ENCODE measurements at places on chromosomes 5 and 9.

- DNase-seq: no peak
Measured at GRCh38 chr5:140857177-140857986, 1.7 kb downstream of the PCDHA10 start.

GRCh38 chr5:126015235-126016181 is 407.7 kb upstream of the GRAMD2B start:
- peak; percentile 45 for DNase-seq

DNA sequence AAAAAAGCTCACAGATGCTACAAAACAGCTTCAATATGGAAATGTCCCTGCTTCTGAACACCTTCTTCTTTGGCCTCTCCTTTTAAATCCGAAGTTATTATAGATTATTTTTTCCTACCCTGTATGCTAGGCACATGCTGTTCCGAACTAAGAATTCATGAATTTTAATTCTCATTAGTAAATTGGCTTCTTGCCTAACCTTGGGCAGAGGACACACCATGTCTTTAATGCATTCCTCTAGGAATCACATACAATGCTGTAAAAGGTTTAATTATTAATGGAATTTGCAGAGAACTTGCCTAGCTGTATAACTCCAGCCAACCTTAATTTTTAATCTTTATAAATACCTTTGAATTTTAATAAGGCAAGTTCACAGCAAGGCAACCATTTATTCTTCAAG is 234.4 kb downstream of the NTRK2 start:
- no peak for DNase-seq

DNA sequence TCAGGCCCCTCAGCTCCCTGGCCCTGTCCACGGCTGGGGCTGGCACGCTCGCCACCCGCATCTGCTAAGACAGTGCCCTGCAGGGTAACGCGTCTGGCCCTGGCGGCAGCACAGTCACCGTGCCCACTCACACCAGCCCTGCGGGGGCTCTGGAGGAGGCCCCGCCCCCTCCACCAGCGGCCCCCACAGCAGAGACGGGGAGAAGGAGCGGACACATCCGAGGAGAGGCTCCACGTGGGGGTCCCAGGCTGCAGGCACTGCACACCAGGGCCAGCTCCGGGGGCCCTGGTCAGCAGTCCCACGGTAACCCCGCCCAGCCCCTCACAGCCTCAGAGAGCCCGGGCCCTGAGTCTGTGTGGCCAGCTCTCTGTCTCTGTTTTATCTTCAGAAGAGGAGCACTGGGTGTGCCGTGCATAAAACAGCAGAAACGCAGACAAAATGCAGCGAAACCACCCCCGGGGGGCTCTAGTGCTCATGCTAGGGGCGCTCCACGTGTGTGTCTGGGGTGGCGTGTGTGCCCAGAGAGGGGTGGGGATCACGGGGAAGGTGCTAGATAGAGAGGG is 47.5 kb upstream of the NRARP start:
- DNase-seq: no peak

GRCh38 chr9:89375191-89375760 is 57.0 kb downstream of the SECISBP2 start:
- DNase-seq: peak; percentile 4

- no peak for DNase-seq
Measured at GRCh38 chr5:165014439-165014838, 1509.0 kb downstream of the MAT2B start.

DNA sequence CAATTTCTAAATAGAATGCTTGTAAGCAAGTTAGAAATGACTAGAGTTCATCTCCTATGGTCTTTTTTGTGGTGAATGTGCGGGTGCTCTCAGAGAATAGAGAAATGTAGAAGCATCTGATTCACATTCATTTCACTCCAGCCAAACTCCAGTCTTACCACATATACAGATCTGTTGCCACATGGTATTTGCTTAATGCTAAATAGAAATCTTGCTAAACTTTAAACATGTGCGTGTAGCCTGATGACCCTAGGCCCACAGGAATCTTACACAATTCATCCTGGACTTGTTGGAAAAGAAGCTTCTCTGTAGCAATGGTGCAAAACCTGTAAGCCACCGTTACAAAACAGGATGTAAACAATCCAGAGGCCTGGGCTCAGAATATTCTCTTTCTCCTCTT is 135.2 kb downstream of the PCSK1 start:
- peak; percentile 96 for DNase-seq

GRCh38 chr9:117145811-117146490 is 268.9 kb downstream of the ASTN2 start:
- no peak for DNase-seq

DNA sequence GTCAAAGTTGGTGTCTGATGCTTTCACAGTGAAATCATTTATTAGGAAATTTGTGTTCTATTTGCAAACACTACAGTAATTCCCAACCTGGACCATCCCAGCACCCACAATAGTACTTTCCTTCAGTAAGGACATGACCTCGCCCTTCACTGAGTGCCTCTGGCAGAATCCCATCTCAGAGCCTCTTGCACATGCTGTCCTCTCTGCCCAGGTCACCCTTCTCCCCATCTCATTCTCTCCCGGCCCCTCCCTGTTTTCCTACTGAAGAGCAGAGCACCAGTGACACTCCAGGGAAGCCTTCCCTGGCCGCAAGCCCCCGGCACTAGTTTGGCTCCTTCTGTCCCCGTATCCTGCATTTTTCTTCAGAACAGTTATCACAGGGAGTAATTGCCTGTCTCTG is 220.4 kb downstream of the MAPKAP1 start:
- DNase-seq: no peak

- no peak for DNase-seq
Measured at GRCh38 chr5:14177634-14178033, 34.5 kb downstream of the TRIO start.

DNA sequence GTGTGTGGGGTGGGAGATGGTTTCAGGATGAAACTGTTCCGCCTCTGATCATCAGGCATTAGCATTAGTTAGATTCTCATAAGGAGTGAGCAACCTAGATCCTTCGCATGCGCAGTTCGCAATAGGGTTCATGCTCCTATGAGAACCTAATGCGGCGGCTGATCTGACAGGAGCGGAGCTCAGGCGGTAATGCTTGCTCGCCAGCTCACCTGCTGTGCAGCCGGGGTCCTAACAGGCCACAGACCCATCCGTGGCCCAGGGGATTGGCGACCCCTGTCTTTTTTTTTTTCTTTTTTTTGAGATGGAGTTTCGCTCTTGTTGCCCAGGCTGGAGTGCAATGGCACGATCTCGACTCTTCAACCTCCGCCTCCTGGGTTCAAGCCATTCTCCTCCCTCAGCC is 119.1 kb downstream of the KCNIP1 start:
- DNase-seq: no peak

- no peak for DNase-seq
Measured at GRCh38 chr9:79387101-79387835, 184.5 kb upstream of the TLE4 start.

- DNase-seq: no peak
Measured at GRCh38 chr5:121748686-121749085, 103.0 kb upstream of the FTMT start.

DNA sequence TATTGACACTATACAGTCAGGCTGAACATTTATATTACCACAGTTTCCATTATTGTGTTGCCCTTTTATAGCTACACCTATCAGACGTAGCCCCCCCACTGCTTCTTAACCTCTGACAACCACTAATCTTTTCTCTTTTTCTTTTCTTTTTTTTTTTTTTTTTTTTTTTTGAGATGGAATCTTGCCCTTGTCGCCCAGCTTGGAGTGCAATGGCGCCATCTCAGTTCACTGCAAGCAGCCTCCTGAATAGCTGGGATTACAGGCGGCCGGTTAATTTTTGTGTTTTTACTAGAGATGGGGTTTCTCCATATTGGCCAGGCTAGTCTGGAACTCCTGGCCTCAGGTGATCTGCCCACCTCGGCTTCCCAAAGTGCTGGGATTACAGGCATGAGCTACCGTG is 75.4 kb downstream of the UHRF2 start:
- DNase-seq: no peak

GRCh38 chr9:106897236-106897635 is 34.3 kb downstream of the ZNF462 start:
- DNase-seq: peak; percentile 58

- DNase-seq: peak; percentile 36
Measured at GRCh38 chr5:158450751-158451171, 591.8 kb upstream of the CLINT1 start.

DNA sequence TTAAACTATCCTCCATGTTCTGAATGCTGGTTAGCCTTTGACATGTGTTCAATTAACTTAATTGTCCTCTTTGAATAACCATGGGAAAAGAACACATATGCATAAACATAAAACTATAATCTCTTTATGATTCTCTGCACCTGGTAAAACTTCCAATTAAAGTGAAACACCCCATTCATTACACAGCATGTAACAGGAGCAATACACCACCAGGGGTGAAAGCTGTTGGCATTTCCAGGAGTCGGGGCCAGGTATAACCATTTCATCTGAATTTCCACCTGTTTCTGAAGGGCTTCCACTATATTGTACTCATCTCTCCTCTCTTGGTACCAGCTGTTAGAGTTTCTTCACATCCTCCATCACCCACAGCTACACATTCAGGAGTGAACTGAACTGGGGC is 303.8 kb downstream of the EDIL3 start:
- DNase-seq: no peak

DNA sequence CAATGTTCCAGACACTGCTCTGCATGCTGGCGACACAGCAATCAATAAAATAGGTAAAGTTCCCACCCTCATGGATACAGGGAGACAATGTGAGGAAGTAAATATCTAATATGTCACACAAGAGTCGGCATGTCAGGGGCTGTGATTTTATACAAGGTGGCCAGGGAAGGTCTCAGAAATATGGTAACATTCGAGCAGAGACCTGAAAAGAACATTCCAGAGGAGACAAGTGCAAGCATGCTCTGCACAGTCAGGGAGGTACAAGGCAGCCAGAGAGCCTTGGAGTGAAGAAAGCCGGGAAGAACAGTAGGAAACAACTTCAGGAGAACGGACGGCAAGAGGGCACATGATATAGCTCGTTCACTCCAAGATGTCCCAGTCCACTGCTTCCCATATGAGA is 89.2 kb upstream of the ZNF462 start:
- no peak for DNase-seq

GRCh38 chr9:138101444-138102234 is 224.1 kb downstream of the CACNA1B start:
- no peak for DNase-seq

DNA sequence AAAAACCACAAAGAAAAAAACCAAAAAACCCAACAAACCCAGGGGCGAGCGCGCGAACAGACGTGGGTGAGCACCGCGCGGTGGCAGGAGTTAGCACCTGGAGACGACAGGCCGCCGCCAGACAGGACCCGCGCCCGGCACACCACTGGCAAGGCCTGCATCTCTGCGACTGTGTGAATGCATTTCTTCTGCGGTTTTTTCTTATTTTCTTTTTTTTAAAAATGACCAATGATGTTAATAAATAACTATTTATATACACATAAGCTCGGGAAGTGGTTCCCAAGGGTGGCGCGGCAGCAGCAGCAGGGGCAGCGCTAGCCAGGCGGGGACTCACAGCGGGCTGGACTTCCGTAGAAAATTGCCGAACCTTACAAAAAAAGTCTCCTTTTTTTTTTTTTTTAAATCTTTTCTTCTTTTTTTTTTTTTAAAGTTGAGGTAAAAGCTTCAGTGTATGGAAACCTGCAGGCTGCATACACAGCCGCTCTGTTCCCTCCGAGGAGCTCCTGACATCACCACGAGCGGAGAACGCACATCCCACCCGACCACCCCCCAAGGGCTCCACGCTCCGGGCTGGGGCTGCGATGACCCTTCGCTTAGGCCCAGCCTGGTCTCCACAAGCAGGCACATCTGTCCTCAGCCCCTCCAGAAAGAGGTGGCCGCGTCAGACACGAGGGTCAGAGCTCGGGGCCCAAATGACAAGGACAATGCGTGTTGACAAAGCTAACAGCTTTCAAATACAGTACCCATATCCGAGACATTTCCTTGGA is 7.4 kb downstream of the BRD3OS start:
- DNase-seq: no peak

DNA sequence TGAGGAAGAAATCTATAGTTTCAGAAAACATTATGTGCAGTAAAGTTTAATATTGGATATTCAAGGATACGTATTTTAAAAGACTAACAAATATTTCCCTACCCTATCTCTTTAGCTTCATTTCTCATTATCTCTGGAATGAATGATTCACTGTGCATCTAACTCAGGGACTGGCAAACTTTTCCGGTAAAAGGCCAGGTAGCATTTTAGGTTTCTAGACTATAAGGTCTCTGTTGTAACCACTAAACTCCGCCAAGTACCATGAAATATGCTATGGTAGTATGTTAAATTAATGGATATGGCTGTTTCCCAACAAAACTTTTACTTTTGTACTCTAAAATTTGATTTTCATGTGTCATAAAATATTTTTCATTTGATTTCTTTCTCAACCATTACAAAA is 13.2 kb downstream of the FEM1C start:
- DNase-seq: no peak

GRCh38 chr5:116585227-116585626 is 10.6 kb upstream of the SEMA6A start:
- no peak for DNase-seq

GRCh38 chr5:79236970-79237739 is 1.2 kb downstream of the JMY start:
- peak; percentile 34 for DNase-seq

GRCh38 chr9:134433101-134433500 is 106.8 kb downstream of the RXRA start:
- peak; percentile 32 for DNase-seq

DNA sequence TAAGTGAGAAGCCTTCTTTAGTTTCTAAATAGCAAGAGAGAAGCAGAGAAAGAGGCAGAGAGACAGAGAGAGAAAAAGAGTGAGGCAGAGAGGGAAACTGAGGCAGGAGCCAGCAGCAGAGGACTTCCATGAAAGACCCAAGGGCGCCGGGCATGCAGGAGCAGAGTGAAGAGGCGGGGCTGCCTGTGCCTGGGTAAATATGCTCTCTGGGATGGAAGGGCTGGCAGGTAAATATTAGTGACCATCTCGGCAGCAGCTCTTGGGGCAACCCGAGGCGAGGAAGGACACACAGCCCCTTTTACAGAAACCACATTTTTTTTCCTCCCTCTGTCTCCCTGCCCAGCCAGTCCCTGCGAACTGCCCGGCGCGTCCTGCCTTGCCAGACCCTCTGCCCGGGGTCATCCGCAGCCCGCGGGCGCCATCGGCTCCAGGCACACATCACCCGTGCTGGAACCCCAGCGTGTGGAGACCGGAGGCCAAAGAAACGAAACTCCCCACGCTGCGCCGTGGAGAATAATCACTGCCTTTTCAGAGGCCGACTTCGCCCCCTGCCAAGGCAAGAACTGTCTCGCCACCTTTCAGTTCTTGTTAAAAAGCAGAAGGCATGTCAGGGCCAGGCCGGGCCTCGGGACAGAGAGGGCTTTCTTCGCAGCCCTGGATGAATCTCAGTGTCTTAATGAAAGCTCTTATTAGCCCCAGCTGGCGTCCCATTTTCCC is 61.3 kb downstream of the BOD1 start:
- no peak for DNase-seq

GRCh38 chr5:165227515-165227914 is 1722.1 kb downstream of the MAT2B start:
- DNase-seq: no peak

DNA sequence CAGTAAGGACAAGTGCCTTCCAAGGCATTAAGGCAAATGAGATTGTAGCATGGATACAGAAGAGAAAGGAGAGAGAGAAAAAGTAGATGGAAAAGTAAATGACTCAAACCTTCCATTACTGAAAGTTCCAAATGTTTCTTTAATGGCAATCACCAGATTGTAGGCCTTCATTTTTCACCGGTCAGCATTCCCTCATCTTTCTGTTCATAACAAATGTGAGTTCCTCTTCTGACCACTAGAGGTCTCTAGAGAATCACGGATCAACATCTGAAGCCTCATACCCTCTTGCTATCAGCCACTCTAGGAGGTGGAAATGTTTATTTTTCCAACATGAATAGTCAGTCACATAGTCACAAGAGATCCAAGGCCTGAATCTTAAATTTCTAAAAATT is 73.6 kb upstream of the RPS23 start:
- peak; percentile 91 for DNase-seq

- no peak for DNase-seq
Measured at GRCh38 chr5:135343413-135343812, 55.6 kb downstream of the MACROH2A1 start.
